ENCODE measurements at places on chromosomes 1 and 21.

DNA sequence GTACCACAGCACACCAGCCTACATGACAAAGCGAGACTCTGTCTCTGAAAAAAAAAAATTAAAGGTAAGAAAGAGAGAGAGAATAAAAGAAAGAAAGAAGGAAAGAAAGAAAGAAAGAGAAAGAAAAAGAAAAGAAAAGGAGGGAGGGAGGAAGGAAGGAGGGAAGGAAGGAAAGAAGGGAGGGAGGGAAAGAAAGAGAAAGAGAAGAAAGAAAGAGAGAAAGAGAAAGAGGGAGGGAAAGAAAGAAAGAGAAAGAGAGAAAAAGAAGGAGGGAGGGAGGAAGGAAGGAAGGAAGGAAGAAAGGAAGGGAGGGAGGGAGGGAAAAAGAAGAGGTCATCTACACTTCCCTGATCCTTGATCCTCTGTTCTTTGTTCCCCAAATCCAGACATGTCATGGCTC lies 104.8 kb upstream of the GJB5 start:
- no peak for DNase-seq

DNA sequence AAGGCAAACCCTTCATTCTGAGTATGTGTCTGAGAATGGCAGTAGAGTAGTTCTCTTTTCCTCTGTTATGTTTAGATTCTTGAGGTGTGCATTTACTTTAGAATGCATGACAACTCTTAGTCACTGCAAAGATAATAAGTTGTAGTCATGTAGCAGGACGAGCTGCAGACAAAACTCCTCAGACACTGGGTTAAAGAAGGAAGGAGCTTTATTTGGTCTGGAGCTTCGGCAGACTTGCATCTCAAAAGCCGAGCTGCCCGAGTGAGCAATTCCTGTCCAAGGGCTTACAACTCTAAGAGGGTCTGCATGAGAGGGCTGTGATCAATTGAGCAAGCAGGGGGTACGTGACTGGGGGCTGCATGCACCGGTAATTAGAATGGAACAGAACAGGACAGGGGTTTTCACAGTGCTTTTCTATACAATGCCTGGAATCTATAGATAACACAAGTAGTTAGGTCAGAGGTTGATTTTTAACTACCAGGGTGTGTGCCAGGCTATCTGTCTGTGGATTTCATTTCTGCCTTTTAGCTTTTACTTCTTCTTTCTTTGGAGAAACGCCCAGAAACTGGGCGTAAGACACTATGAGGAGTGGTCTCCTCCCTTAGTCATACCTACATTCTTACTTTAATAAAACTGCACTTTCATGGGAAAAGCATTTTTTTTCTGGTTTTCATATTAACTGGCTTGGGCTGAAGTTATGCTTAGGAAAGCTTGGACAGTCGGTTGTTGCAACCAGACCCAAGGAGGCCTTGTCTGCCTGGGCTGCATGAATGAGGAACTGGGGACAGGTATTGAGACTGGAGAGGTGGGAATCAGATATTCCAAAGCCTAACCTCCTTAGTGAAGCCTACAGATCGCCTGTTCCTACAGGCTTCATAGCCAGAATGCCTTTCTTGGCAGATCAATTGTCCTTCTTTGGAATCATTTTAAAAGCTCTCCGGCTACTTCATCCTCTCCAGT lies 115.1 kb downstream of the RHOU start:
- DNase-seq: no peak

- peak; percentile 49 for DNase-seq
These were observed 10.8 kb downstream of the THEM4 start for GRCh38 chr1:151898519-151898991.

DNA sequence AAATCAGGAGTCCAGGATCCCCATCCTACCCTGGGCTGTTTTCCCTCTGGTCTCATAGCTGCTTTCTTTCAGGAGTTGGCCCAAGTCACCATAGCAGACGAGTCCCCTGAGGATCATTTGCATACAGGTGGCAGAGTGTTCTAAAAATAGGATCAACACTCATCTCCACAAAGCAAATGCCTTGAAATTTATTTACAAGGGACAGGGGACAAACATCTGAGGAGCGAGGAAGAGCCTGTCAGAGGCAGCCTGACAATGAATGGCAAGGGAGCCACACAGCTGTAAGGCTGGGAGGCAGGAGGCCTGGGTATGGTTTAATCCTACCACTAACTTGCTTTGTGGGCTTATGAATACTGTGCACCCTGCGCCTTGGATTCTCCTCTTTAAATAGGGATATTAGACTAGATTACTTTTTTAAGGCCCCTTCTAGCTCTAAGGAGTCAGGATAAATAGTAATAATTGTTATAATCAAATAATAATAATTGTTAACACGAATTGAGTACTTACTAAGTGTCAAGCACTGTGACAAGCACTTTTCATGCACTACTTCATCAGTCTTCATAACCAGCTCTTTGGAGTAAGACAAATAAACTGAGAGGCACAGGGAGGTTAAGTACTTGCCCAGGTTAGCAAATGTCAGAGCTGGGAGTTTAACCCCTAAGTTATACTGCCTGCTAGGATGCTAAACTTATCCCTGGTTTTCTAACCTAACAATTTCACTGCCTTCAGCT lies 34.5 kb downstream of the RAB3B start:
- no peak for DNase-seq

- no peak for DNase-seq
These were observed 382.1 kb upstream of the B3GALT2 start for GRCh38 chr1:193568512-193568911.

DNA sequence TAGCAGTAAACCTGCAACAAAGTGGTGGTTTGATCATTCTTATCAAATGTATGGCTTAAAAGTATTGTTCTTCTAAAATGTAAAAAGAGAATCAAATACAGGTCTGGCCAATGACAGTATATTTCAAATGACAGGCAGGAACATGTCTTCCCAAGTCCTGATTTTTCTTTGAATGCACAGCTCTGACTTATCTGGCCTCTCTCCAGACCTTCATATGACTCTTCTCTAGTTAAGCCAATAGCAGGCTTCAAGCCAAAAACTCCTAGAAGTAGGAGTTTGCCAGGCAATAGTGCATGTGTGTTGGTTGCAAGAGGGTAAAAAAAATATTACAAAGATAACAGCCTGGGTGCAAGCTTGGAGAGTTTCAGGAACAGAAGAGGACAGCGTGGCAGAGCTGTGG lies 345.5 kb downstream of the SMYD3 start:
- no peak for DNase-seq

DNA sequence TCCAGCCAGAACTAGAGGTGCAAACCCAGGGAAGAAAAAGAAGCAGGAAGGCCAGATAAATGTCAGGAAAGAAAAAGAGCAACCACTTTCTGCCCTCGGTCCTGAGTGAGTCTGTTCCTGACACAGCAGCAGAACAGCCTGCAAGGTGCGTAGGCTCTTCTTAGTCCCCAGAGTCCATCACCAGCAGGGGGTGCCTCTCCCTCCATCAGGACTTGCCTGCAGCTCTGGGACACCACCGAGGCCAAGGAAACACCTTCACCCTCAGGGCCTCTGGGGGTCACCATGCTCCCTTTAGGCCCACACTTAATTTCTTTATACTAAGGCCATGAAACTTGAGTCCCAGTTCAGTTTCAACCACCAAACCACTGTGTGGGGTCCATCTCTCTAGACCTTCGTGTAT lies 43.7 kb upstream of the NFASC start:
- peak; percentile 38 for DNase-seq

- no peak for DNase-seq
These were observed 163.8 kb downstream of the COL24A1 start for GRCh38 chr1:85992791-85993190.

DNA sequence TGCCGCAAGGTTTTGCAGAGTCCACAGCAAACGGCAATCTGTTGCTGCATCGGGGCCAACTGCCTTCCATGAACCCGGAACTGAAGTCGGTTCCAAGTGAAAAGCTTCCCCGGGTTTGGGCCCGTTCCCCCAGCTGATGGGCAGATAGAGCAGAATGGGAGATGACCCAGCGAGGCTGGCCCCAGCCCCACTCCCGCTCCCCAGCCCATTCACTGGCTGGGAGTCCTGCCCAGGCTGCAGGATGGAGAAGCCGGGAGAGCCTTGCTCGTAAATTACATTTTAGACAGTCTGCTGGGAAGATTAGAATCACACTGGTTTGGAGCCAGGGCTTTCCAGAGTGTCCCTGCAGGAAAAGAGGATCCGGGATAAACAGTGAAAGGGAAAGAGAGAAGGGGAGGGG lies 31.6 kb upstream of the PAX7 start:
- no peak for DNase-seq

DNA sequence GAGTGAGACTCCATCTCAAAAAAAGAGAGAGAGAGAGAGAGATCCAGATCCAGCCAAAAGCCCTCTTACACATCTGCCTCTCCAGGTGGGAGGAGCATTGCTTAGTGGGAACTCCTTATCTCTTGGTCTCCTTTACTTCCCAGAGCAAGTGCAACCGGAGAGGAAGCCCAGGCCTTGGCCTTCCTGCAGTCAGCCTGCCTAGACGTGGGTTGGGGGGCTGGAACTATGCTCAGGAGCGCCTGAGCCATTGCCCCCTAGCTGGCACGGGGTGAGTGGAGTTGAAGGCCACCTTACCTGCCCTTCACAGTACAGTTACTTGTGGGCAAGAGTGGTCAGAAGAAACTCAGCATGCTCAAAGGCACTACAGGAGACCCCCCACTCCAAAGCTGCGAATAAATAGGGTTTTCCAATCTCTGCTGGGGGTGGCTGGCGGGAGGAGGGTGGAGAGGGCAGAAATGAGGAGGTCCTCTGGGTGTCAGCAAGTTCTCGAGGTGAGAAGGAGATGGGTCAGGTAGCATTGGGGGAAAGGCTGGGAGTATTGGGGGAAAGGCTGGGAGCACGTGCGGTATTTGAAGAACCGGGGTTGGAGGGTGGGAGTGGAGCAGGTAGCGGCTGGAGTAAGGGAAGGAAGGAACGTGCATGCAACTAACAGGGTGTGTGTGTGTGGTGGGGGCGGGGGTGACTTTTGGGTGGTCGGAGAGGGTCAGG lies 4.7 kb upstream of the DMBX1 start:
- DNase-seq: no peak

DNA sequence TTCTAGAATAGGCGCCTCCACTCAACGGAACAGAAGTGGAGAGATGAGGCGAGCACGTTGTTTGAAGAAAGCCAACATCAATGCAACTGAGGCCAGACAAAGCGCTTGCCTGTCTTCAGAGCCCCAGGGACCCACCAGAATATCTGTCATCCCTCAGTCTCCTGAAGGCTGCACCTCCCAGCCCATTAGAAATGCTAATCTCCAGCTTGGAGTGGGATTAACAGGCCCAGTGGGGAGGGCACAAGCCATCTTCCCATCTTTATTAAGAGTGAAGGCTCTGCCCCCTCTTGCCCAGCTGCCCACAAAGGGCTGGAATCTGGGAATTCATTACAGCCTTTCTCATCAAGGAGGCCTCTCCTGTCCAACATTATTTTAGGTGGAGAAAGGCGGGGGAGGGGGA lies 16.8 kb upstream of the CNTN2 start:
- no peak for DNase-seq

- DNase-seq: no peak
These were observed 41.3 kb downstream of the ARID4B start for GRCh38 chr1:235286667-235287066.

- DNase-seq: no peak
These were observed 32.4 kb upstream of the ECE1 start for GRCh38 chr1:21322681-21323016.

DNA sequence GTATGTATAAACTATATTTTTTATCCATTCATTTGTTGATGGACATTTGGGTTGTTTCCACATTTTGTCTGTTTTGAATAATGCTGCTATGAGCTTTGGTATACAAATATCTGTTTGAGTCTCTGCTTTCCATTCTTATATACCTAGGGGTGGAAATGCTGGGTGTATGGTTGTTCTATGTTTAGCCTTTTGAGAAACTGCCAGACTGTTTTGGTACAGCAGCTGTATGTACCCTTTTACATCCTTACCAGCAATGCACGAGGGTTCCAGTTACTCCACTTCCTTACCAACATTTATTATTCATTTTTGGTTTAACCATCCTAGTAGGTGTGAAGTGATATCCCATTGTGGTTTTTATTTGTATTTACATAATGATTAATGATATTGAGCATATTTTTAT lies 13.9 kb downstream of the RASAL2 start:
- DNase-seq: no peak

- no peak for DNase-seq
These were observed 113.8 kb downstream of the RHOU start for GRCh38 chr1:228849011-228849541.

- no peak for DNase-seq
These were observed 167.2 kb upstream of the ATP1B1 start for GRCh38 chr1:168939110-168939946.

DNA sequence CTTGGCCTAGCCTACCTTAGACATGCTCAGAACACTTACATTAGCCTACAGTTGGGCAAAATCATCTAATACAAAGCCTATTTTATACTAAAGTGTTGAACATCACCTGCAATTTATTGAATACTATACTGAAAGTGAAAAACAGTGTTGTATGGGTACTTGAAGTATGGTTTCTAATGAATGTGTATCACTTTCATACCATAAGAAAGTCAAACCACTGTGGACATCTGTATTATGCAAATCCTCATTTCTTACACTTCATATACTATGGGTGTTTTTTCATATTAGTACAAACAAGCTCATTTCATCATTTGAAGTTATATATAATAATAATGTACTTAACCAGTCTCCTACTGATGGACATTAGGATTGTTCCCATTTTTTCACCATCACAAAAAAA lies 41.2 kb downstream of the TDRD5 start:
- no peak for DNase-seq

DNA sequence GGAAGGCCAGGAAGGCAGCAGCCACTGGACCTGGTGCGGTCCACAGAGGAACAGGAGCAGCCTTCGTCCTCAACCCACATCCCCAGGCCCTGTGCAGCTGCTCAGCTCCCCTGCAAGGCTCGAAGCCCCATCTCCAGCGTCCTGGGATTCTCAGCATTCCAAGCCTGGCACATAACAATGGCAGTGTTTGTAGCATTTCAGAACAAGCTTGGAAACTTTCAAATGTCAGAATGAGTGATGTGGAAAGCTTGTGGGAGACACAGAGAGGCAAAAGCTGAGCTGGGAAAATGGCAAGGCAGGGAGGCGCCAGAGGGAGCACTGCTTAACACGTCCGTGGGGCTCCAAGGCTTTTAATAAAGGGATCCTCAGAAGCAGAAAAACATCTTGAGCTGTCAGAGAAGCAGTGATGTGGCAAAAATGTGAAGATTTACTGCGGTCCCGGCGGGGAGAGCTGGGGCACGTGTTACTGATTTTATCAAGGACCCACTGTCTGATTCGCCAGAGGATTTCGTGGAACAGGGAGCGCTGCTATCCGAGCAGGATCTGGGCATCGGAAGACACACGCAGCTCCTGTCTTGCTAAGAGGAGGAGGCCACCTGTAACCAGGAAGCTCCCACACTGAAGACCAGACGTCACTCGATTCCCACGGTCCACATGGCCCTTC lies 38.1 kb downstream of the TOMM20 start:
- no peak for DNase-seq

- DNase-seq: no peak
These were observed 915 bp downstream of the CDC20 start for GRCh38 chr1:43359696-43360095.

GRCh38 chr1:31389616-31390015 lies 16.7 kb upstream of the FABP3 start:
- DNase-seq: no peak

GRCh38 chr1:202848191-202848542 lies 37.4 kb downstream of the PCAT6 start:
- DNase-seq: no peak

GRCh38 chr21:38793926-38794713 lies 11.6 kb upstream of the ETS2 start:
- no peak for DNase-seq

Data from activated T-cell treated with anti-CD3 and anti-CD28 coated beads, Interleukin-2, amount 50 U/mL, for 48 hours (primary cell).